ENCODE measurements at places on chromosomes 16 and 17.

GRCh38 chr17:64180089-64181073, 50.4 kb upstream of the ERN1 start:
- no peak for DNase-seq

DNA sequence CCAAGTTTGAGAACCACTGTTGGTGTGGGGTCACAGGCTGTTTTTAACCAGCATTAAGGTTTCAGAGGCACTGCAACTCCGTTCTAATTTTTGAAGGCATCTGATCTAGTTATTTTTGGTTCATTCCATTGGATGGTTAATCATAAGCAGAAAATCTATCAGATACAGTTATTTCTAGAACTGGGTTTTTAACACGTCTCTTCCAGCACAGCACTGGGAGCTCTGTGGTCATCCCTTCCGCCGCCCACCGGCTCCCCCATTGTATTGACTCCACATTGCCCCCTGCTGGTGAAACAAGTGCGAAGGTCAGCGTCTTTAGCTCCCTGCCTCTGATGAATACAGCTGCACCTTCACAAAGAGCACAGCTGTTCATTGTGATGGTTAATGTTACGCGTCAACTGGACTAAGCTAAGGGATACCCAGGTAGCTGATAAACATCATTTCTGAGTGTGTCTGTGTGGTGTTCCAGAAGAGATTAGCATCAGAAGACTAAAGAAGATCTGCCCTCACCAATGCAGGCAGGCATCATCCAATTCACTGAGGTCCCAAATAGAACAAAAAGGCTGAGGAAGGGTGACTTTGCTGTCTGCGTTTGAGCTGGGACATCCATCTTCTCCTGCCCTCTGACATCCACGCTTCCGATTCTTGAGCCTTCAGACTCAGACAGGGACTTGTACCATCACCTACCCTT, 8.5 kb downstream of the CCL18 start:
- peak; percentile 29 for DNase-seq

DNA sequence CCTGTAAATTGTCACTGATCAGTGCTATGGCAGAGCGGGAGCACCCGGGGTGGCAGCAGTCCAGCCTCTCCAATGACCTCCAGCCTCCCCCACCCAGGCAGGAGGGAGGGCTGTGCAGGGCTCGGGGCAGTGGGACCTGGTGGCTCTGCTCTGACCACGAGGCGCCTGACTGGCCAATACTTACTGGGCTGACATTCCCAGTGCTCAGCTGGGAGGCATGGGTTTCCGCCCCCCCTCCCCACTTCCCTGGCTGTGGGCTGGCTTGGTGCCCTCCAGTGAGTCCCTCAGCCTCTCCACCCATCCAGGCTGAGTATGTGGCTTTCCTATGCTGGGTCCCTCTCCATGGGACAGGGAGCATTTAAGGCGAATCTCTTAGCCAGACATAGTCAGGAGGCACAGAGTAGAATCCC, 2.7 kb downstream of the SOCS3 start:
- no peak for DNase-seq

DNA sequence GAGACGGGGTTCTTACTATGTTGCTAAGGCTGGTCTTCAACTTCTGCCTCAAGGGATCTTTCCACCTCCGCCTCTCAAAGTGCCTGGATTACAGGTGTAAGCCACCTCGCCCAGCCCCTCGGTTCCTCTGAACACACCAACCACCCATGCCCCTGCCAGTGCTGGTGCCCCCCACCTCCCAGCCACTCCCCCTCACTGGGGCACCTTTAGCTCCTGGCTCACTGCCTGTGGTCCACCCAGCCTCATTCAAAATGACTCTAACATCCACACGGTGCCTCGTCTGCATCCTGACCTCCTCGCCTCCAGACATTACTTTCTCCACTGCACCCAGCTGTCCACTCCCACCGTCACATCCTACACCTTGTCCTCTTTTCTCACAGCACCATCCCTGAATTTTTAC, 55.3 kb downstream of the ARHGAP27 start:
- no peak for DNase-seq

- DNase-seq, result no peak
Measured at GRCh38 chr17:8869114-8869815, 1.8 kb upstream of the PIK3R6 start.

- peak; percentile 7 for DNase-seq
Measured at GRCh38 chr17:39002991-39003715, 36.0 kb upstream of the FBXO47 start.

DNA sequence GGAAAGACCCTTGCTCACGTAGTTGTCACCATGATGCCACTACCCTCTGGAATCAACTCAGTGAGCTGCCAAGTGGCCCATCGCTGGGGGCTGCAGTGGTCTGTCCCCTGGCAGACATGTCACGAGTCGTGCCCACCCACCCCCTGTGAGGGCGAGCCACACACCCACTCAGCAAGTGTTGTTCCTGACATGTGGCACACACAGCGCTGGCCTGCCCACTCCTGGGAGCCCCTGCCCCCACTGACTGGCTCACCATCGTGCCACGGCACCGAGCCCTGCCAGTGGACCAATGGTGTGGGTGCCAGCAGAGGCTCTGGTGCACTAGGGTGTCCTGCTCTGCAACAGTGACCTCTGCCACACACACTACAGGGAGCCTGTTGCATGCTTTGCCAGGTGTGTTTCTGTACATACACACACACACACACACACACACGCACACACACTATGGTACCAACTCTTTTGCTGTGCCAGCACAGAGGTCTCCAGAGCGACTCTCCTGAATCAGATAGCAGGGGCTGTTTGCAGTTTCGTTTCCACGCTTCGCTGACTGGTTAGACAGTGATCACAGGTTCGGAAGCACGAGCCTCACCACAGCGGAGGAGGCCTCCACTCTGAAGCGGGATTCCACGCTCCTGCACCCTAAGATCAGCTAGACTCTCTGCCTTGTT, 7.7 kb downstream of the RTN4RL1 start:
- no peak for DNase-seq

GRCh38 chr17:58121925-58122324, 26.3 kb upstream of the OR4D1 start:
- DNase-seq, result no peak

- DNase-seq, result no peak
Measured at GRCh38 chr17:64009571-64010402, 10.6 kb downstream of the ICAM2 start.

GRCh38 chr17:64783556-64784352, 121.6 kb upstream of the SMURF2 start:
- DNase-seq, result no peak

DNA sequence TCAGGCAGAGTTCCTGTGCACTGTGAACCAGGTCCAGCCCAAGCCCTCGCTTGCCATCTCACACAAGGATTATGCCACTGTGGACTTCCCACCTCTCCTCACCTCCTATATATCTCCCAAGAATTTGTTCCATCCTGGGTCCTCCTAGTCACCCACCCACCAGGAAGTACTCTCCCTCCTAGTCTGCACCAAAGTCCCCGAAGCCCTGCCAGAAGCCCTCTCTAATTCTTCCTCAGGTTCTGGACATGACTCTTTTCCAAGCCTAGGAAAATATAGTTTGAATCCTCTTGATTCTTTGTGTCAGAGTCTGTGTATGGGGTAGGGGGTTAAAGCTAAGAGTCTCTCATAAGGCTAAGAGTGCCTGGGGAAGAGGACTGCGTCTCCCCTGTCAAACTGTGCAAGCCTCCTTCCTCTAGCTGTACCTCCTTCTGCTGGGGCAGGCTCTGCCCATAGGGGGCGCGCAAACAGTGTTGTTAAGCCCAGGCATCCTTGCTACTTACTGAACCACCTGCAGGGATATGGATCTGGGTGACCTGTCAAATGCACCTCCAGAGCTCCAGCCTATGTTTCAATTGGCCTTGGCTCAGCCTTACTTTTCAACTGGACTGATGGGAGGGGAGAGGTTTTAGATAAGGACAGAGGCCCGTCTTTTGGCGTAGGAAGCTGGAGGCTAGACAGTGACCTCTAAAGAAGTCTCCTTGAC, 16.6 kb upstream of the DLX4 start:
- DNase-seq, result peak; percentile 81

- DNase-seq, result no peak
Measured at GRCh38 chr16:51374346-51374745, 223.3 kb upstream of the SALL1 start.

- no peak for DNase-seq
Measured at GRCh38 chr17:21124086-21124485, 2.7 kb upstream of the DHRS7B start.

DNA sequence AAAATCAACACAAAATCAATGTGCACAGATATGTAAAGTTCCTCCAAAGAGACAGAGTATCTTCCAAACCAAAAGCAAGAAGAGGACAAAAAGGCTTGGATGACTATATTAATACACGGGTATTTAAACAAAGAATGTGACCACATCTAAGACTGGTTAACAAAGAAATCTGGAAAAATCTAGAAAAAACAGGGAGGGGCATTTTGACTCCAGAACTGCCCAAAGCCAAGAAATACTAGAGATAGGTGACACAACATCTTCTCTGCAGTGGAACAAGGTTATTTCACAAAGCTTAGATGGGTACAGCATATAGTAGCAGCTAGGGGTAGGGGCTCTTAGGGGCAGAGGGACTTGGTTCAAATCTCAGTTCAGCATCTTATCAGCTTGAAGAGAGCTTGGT, 10.3 kb downstream of the RFFL start:
- no peak for DNase-seq

DNA sequence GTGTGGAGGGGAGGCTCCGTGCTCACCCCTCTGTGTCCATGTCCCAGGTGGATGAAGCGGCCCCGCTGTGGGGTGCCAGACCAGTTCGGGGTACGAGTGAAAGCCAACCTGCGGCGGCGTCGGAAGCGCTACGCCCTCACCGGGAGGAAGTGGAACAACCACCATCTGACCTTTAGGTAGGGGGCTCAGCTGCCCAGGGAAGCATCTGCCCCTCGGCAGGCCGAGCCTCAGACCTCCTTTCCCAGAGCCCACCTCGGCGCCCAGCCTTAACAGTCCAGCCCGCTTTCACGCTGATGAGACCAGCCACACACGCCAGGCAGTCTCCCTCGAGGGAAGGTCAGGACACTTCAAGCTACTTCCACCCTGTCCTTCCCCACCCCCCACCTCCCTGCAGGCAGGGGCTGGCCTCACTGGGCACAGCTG, 12.7 kb downstream of the MMP15 start:
- DNase-seq, result no peak

DNA sequence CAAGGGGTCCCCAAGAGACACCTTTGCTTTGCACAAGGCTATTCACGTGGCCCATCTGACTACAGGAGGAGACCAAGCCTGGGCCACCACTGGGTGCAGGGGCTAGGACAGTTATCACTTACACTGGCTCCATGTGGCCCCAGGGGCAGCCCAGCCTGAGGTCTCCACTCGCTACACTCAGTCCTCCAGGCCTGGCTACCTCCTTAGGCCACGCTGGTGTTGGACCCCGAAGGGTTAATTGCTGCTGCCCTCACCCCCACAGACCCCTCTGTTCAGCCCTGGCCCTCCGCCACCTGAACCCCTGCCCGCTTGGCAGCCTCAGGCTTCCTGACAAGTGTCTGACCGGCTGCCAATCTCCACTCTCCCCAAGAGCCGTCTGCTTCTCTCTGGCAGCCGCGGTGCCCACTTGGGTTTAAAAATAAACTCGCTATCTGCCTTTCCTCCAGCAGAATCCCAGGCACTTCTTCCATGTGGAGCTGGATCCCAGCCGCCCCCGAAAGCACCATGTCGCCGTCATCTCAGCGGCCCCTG, 27.8 kb downstream of the ADAM11 start:
- DNase-seq, result no peak

GRCh38 chr17:74738051-74738996, 1.3 kb downstream of the RAB37 start:
- peak; percentile 60 for DNase-seq

DNA sequence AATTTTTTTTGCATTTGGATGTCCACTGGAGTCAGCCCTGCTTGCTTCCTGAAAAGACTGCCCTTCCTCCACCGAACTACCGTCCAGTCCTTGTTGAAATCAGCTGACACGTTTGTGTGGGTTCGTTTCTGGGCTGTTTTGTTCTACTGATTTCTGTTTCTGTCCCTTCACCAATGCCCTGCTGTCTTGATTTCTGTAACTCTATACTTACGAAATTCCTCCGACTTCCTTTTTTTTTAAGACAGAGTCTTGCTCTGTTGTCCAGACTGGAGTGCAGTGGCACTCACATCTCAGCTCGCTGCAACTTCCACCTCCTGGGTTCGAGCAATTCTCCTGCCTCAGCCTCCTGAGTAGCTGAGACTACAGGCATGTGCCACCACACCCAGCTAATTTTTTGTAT, 8.4 kb upstream of the GAA start:
- no peak for DNase-seq

GRCh38 chr17:1190751-1191331, 11.1 kb upstream of the ABR start:
- DNase-seq, result no peak

- no peak for DNase-seq
Measured at GRCh38 chr17:17034026-17034425, 8.2 kb upstream of the MPRIP start.

GRCh38 chr16:4053301-4053845, 62.9 kb downstream of the ADCY9 start:
- no peak for DNase-seq

- DNase-seq, result peak; percentile 20
Measured at GRCh38 chr17:67477687-67478086, 100.6 kb downstream of the PITPNC1 start.

DNA sequence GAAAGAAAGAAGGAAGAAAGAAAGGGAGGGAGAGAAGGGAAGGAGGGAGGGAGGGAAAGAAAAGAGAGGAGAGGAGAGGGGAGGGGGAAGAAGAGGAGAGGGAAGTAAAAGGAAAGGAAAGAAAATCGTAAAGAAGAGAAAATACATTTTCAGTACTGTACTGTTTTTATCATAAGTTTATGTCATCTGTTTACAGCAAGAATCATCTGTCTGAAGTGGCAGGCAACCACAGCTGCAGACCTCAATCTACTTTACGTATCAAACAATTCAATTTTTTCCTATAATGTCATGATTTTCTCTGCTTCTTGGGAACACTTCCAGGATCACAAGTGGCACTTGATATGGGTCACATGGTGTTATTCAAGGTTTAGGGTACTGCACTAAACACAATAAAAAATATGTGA, 58.3 kb downstream of the USP32 start:
- no peak for DNase-seq

DNA sequence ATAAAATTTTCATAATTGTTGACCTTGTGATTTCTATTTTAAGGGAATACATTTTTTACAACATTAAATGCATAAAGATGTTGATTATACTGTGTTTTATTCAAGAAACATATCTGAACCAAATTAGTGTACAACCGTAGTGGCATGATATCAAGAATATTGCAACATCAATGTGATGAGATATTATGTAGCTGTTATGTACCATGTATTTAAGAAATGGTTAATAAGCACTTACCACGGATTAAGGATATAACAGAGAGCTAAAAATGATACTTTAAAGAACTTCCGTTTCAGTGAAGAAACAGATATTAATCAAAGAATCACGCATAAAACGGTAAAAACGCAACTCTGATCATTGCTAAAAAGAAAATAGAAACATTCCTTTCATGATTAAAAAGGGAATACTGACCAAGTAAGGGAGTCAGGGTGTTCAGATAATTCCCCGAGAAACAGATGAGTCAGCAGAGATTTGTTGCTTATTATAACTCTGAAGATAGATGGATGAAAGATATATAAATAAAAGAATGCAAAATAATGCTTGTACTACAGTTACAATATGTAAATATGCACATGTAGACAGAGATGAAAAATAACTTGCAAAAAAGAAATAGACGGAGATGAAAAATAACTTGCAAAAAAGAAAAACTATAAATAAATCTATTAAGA, 281.9 kb upstream of the MAF start:
- DNase-seq, result no peak
